ENCODE measurements at places on chromosomes 13 and 19. TPM values are rescaled to one million over a fixed set of nuclear protein-coding genes. Genes with fewer than 3 reads are reported as not detected.

PLD3 gene
- 315 TPM for total RNA-seq

NLRP5 gene
- not detected for total RNA-seq

PPP1R13L gene
- total RNA-seq: 112 TPM

IZUMO2 gene
- not detected for total RNA-seq

TSKS gene
- 0.96 TPM for total RNA-seq

SPTBN4 gene
- total RNA-seq: 5.5 TPM

GPR183 gene
- 7.6 TPM for total RNA-seq

- DNase-seq: peak; percentile 93
Observed at GRCh38 chr19:44925114-44925891, 10.9 kb downstream of the APOC1 start.

DNA sequence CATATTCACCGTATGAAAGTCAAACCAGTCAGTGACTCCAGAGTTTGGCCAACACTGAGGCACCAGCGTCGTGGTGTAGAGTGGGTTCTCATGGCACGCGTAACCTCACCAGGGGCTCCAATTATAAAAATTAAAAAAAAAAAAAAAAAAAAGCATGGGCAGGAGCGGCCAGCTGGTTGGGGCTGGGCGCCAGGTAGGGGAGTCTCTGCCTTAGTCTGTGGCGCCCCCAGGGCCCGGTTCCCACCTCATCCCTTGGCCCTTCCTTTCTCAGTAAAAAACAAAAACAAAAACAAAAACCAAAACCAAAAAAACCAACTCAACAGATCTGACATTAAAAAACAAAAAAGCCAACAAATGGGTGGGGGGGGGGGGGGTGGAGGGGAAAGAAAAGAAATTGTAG lies 4.6 kb upstream of the EPHX3 start:
- no peak for DNase-seq

DNA sequence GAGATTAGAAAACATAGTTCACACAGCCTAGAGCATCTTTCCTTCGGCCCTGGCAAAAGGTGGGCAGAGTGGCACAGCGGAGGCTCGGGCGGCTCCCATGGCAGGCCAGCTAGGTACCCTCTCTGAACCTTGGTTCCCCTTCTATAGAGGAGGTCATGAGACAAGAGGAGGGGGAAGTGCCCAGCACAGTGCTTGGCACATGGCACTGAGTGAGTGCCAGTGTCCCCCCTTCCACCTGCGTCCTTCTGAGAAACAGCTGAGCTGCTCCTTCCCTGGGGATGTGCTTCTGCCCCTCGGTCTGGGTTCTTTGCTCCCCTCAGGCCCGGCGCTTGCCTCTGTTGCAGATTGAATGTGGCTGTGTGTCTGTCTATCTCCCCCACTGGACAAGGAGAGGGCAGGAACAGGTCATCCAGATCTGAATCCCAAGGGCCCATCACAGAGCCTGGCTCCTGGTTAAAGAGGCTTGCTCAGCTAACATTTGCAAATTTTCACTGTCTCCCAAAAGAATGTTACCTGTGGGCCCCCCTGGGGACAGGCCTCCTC lies 165.6 kb downstream of the USP12 start:
- no peak for DNase-seq

GRCh38 chr19:1343041-1343440 lies 40.7 kb upstream of the NDUFS7 start:
- no peak for DNase-seq

- DNase-seq: no peak
Observed at GRCh38 chr13:100179276-100179675, 90.4 kb downstream of the PCCA start.

DNA sequence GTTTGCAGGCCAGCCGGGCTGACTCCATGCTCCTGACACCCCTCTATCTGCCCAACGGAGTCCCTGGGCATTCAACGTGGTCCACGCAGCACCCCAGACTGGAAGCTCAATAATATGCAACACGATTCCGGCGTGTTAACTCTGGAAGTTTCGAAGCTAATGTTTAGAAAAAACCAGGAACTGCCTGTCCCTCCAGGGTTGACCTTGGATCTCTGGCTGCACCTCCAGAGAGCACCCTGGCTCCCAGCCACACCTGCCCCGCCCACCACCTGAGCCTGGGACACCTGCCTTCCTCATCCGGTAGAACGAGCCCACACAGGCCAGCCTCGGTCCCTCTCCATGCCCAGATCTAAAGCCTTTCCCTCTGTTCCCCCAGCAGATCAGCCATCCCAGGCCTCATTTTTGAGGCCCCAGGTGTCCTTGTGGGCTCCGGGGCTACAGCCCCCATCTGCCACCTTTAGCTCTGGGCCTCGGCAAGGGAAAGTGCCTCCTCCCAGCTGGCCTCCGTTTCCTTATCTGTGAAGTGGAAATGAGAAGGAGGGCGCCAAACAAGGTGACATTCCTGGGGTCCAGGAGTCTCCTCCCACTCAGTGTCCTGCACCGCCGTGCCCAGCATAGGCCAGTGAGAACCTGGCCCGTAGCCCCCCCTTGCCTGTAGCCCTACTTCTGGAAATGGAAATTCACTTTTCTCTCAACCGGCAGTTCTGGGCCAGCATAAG lies 38.7 kb downstream of the KLF2 start:
- no peak for DNase-seq

DNA sequence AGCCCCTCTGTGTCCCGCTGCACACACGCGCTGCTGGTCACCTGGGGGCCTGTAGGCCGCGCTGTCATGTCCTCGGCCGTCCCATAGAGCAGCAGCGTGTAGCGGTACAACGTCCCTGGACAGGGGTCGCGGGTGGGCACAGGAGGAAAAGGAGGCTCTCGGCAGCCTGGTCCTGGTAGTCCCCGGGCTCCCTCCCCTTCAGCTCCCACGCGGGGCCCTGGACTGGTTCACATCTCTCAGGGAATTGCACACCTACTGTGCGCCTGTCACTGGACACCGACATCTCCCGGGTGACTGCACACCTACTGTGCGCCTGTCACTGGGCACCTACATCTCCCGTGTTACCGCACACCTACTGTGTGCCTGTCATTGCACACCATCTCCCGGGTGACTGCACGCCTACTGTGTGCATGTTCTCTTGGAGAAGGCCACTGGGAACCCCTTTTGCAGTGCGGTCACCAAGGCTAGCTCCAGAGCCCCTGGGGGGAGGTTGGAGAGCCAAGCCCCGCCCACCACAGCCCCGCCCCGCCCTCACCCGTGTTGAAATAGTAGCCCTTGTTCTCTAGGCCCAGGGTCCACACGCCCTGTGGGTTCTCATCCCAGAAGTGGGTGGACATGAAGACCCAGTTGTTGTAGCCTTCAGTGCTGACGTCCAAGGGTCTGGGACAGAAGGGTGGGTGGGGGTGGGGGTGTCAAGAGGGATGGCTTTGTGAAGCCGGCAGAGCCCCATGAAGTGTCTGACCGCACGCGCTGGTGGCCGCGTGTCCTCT lies 3.5 kb upstream of the C19orf25 start:
- no peak for DNase-seq

GRCh38 chr19:43790587-43790986 lies 9.8 kb upstream of the KCNN4 start:
- DNase-seq: no peak

DNA sequence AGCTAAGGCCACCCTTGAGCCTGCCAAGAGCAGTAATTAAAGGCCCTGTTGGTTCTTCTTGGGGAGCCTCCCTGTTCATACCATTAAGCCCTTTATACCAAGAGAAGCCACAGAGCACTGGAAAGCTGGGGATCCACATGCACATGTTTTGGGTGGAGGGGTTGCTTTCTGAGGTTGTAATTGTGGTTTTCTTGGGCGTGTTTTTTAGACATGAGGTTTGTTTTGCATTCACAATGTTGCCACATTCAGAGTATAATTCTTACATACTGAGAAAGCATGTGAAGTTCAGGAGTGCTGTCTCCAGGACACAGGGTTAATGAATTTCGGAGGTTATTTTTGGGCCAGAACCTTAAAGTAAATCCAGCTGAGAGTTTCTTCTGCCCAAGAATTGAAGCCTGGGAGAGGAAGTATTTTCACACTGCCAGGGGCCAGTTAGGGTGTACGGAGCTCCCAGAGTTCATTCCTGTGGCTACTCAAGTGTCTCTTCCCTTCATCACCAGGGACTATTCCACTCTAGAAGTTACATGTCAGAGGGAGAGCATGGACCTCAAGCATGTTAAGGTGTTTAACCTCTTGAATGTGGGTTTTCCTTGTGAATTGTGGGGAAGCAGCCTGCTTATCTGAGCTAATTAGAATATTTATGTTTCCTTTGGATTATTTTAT lies 37.0 kb downstream of the ZNF136 start:
- no peak for DNase-seq

GRCh38 chr13:23856008-23856750 lies 33.0 kb downstream of the MIPEP start:
- no peak for DNase-seq

- no peak for DNase-seq
Observed at GRCh38 chr13:44133626-44134025, 240.0 kb upstream of the SERP2 start.

GRCh38 chr19:18262144-18262543 lies 12.1 kb downstream of the IQCN start:
- DNase-seq: no peak

DNA sequence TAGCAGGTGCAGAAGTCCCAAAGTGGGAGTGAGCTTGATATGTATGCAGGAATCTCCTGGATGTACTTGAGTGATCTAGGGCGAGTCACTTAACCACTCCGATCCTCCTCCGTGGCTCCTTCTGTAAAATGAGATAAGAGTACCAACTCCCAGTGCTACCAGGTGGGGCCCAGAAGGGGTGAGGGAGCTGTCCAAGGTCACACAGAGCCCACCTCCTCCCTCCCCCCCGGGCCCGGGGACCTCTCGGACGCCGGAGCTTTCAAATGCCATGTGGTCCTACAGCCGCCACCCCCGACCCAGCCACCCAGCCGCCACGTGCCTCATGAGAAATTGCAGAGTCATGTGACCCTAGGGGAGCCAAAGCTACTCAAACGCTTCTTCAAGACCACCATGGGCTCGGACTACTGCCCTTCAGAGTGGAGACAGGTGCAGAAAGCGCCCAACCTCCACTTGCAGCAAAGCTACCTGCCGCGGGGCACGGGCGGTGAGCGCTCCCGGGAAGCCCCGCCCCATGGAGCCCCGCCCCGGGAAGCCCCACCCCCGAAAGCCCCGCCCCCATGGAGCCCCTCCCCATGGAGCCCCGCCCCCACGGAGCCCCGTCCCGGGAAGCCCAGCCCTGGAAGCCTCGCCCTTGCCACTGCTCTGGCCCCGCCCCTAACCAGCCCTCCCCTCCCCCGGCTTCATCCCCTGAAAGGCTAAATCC lies 10.1 kb upstream of the ZNF358 start:
- no peak for DNase-seq

DNA sequence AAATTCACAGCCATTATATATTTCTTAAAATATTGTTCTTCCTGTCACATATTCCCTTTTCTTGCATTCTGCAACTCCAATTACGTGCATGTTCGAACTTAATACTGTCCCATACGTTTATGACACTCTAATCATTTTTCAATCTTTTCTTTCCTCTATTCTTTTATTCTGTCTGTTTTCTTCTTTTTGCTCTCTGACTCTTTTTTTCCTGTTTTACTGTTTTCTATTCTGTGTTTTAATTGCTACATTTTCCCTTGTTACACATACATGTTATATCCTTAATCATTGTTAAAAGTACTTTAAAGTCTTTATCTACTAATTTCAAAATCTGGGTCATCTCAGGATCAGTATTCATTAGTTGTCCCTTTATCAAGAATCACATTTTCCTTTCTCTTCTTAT lies 1149.1 kb upstream of the PCDH20 start:
- DNase-seq: no peak

DNA sequence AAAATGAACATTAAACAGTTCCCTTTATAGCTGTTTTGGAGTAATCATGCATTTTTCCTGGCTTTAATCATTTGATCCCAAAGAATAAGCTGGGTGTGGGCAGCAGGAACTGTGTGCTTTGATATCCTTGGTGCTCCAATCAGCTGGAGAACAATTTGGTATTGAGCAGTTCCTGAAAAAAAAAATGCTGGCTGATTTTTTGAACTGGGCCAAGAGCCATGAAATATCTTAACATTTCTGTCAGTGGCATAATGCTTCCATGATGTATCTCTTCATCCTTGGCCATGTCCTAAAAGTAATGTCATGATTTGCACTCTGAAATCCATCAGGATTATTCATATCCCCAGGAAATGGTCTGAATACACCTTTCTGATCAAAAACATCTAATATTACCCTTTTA lies 134.7 kb downstream of the LHFPL6 start:
- no peak for DNase-seq

- no peak for DNase-seq
Observed at GRCh38 chr13:39811696-39812095, 156.2 kb downstream of the COG6 start.

GRCh38 chr19:45439190-45439568 lies 15.5 kb upstream of the ERCC1 start:
- DNase-seq: no peak

DNA sequence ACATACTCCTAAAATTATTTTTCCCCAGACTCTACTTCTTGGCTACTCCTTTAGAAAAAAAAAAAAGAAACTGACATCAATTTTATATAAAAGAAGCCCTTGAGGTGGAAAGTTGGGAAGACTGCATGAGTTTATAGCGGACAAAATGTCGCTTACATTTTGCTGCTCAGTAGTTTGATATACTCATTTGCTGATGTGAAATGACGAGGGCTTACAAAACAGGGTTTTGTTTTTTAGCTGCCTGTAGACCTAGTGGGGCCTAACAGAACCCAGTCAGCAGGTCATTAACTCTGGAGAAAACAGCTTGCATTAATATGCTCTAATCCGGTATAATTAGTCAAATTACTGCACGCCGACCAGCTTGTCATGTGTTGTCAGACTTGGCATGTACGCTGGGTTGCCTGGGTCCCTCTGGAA lies 37.6 kb upstream of the MAB21L1 start:
- no peak for DNase-seq

GRCh38 chr19:5691822-5692722 lies 2.0 kb downstream of the RPL36 start:
- no peak for DNase-seq

GRCh38 chr13:57409121-57409520 lies 222.4 kb upstream of the PCDH17 start:
- no peak for DNase-seq

DNA sequence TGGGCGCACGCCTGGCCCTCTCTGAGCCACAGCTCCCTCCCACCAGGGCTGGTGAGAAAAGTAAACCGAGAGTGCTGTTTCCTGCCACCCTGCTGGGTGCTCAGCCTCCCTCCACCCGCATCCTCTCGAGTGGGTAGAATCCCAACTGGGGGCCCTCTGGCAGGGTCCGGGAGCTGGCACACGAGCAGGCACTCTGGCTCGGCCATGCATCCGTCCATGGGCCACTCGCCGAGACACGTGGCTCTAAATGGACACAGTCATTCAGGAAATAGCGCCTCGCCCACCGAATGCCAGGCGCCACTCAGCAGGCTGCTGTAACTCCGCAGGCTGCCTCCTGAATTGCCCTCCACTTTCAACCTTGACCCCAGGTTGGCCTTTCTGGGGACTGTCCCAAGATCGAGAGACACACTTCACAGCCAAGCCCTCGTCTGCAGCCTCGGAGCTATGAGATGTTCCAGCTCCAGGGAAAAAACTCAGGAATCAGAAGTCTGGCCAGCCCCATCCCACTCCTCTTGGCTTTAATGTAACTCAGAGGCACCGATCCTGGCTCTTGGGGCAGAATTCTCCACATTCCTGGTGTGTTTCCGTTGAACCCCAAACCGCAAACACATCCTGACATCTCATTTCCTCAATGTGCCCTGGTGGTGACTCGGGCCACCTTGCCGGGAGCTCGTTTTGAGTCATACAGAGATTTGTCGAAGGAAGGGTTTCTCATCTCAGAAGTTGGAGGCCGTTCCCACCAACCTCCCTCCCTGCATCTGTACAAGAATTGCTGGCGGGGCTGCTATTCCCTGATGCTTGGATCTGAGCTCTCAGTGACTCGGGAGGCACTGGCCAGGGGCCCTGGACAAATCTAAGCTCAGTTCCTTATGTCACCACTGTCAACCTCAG lies 14.1 kb downstream of the KLF2 start:
- DNase-seq: peak; percentile 83

All from right atrium auricular region (tissue), 2 donors.